ENCODE measurements at places on chromosomes 2 and 18.

DNA sequence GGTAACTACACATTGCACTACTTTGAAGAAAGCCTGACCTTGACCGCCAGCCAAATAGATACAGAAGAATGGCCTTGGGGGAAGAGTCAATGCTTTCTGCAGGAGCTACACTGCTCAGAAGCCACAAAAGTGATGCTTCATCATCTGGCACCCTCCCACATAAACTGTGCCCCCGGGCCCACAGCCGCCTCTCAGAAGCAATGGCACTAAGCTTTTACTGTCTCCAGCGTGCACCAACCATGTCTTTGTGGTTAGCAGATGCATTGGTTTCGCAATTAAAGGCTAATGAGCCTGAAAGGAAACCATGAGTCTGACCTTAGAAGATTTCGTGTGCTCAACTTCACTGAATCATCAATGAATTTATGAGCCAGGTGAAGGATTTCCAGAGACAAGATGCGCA lies 209.4 kb upstream of the TRIB2 start:
- no peak for DNase-seq

DNA sequence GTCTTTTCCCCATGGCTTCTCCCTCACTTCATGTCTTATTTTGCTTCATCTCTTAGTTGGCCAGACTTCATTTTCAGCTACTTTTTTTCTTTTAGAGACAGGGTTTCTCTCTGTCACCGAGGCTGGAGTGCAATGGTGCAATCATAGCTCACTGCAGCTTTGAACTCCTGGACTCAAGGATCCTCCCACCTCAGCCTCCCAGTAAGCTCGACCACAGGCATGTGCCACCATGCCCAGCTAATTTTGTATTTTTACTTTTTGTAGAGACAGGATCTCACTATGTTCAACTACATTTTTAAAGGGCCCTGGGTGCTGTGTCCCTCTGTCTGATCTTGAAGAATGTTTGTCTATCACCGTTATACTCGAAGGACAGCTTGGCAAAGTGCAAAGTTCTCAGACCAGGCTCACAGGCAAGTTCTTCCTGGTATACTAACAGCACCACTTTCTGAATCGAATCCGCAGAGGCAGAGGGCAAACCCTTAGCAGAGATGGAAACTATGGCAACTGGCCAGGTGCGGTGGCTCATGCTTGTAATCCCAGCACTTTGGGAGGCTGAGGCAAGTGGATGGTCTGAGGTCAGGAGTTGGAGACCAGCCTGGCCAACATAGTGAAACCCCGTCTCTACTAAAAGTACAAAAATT lies 60.9 kb downstream of the SOWAHC start:
- no peak for DNase-seq

GRCh38 chr2:135563793-135564192 lies 32.5 kb downstream of the R3HDM1 start:
- DNase-seq: no peak

- no peak for DNase-seq
Measured at GRCh38 chr2:128179461-128179755, 88.4 kb downstream of the UGGT1 start.

DNA sequence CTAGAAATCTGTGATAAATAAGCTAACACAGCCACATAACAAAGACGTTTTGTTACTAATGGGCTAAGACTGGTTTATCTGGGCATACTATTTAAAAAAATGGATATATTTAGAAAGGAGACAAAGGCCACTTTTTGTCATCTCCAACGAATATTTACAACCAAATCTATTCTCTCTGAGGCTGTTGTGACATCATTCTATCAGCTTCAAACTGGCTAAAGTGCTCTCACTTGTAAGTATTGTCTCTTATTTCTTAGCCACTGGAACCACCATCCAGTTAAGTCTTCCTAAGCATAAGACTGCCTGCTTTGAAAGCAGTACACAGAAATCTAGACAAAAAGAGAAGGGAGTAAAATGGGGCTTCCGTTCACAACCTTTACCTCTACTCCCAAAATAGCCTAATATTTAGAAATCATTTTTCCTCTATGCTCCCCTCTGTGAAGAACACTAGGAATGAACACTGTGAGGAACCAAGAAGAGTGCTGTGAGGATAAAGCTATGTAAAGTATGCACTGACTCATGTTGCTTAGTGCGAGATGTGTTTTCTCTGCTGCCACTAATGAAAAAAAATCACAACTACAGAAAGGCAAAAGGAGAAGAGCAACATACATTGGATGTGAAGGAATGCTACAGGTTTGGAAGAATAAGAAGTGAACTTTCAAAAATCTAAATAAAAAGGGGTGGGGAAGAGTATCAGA lies 264.1 kb downstream of the EXOC6B start:
- DNase-seq: no peak

- no peak for DNase-seq
Measured at GRCh38 chr2:138787053-138787666, 7.0 kb upstream of the NXPH2 start.

GRCh38 chr18:13481331-13481730 lies 245.0 kb downstream of the FAM210A start:
- no peak for DNase-seq

DNA sequence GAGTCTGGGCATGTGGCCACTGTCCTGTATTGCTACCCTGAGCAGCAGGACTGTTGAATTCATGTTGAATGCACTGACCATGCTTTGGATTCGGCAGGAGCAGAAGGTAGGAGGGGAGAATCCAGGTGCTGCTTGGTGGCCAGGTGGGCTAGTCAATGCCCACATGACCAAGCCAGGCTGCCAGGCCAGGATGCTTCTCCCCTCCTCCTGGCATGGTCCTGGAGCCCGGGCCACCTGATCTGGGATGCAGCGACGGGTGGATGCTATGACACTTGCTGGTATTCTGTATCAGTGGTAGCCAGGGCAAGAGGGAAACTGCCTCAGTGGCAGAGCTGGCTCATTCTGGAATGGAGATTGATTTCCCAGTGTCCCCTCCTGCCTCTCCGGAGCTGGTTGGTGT lies 14.8 kb upstream of the SIX2 start:
- DNase-seq: no peak

- DNase-seq: no peak
Measured at GRCh38 chr18:37783771-37784170, 218.2 kb upstream of the CELF4 start.

GRCh38 chr2:27729198-27729597 lies 42.3 kb upstream of the MRPL33 start:
- no peak for DNase-seq

GRCh38 chr2:64145119-64145518 lies 899 bp upstream of the PELI1 start:
- no peak for DNase-seq

- DNase-seq: no peak
Measured at GRCh38 chr18:79898952-79899608, 52.4 kb downstream of the SLC66A2 start.

DNA sequence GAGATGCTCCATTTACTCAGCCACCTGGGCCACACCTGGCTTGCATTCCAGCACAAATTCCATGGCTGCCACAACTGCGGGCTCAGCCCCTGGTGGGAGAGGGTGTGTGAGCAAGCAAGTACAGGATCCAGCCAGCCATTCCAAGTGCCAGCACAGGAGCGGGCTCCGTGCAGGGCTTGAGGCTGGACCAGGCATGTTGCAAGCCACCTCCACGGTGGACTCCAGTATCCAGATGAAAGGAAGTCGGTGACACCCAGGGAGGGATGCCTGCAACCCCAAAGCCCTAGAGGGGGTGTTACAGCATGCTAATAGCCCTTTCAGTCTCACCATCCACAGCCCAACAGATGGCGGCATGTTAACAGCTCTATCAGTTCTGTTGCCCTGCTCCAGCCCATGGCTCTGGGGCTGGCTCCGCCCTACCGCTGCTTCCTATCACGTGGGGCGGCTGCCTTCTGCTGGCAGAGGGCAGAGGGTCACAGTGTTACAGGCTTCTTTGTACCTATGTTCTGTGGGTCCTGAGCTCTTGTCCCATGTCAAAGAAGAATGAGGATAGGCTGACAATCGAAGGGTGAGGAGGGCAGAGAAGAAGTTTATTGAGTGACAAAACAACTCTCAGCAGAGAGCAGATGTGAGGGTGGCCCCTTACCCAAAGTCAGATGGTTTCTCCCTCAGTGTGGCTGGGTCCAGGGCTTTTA lies 11.7 kb upstream of the GORASP2 start:
- DNase-seq: no peak

- DNase-seq: no peak
Measured at GRCh38 chr2:214367171-214367570, 43.7 kb upstream of the VWC2L start.

DNA sequence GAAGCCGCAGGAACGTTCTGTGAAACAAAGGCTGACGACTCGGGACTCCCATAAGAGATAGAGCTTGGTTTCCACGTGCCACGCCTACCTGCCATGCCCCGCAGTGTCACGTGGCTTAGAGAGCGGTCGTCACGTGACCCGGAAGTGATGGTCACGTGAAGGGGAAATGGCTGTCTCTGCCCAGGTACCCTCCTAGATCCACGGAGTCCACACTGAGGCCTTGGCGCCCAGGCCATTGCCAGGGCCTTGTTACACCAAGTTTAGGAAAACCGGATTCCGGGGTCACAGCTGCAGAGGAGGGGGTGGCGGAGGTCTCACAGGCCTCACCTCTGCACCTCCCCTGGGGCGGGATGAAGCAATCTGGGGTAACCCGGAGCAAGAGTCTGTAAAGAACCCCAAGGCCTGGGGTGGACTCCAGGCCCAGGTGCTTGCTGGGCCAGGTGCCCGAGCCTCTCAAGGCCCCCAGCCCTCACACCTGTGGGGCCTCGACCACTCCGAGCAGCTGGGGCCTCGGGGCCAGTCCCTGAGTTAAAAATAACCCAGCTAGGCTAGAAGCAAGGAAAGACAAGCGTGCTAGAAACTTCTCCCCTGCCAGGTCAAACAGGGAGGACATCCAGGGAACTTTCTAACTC lies 113.5 kb upstream of the ZNF236 start:
- no peak for DNase-seq

- no peak for DNase-seq
Measured at GRCh38 chr2:182763311-182763912, 47.4 kb downstream of the DNAJC10 start.

GRCh38 chr18:7846335-7846734 lies 279.2 kb downstream of the PTPRM start:
- DNase-seq: no peak

DNA sequence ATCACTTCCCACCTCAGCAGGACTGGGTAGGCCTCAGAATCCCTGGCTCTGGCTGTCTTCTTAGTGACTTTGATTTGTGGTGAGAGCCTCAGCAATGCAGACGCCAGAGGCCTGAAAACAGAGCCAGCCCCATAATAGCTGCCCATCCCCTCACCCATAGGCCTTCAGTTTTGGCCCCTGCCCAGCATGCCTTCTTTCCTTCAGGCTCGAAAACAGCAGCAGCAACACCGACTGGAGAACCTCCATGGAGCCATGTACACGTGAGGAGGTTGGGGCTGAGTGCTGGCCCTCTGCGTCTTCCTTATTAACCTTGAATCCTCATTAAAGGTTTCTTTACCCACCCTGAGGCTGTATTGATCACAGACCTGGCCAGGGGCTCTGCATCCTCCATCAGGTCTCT lies 1.7 kb downstream of the RNF181 start:
- DNase-seq: no peak

- DNase-seq: no peak
Measured at GRCh38 chr2:113324684-113325160, 46.0 kb upstream of the PAX8 start.

GRCh38 chr18:34730774-34731173 lies 20.7 kb downstream of the DTNA start:
- DNase-seq: no peak

- DNase-seq: no peak
Measured at GRCh38 chr18:48195787-48196186, 213.4 kb downstream of the ZBTB7C start.

DNA sequence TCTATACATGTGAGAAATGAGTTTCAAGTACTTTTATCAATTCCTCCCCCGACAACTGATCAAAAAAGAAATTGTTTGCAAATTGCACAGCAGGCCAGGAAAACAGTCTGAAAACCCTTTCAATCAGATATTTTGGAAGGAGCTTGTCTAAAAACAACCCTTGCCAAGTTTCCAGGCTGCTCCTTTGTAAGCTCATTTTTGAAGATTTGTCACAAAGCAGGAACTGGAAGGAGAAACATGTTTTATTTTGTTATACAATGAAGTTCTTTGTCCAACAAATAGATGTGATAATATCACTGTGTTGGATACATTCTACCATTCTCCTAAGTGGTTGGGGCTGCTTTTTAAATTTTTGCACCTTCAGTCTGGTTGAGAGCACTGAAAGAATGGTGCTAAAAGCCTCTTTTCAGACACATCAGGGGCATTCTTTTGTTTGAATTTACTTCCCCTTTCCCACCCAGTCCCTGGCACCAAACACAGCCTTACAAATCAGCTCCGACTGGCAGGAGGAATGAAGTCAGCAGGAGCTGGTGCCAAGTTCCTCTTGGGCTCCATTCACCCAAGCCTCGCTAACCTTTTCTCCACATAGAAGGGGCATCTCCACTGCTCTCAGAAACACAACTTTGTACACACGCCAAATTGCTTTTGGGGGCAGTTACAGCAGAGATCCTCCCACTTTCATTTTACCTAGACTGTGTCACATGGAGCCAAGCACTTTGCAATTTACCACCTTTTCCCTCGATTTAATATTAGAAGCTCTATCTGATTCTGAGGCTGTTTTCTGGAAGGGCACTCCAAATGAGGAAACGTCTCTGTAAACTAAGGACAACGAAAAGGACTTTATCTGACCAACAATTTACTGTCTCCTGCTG lies 88.0 kb downstream of the C1D start:
- no peak for DNase-seq

GRCh38 chr2:20704886-20705285 lies 37.9 kb downstream of the GDF7 start:
- DNase-seq: no peak

- DNase-seq: no peak
Measured at GRCh38 chr2:72931280-72931910, 14.1 kb downstream of the EMX1 start.

- DNase-seq: no peak
Measured at GRCh38 chr18:5104246-5104645, 92.8 kb downstream of the AKAIN1 start.

GRCh38 chr2:38959466-38959865 lies 69.8 kb downstream of the ARHGEF33 start:
- DNase-seq: no peak

DNA sequence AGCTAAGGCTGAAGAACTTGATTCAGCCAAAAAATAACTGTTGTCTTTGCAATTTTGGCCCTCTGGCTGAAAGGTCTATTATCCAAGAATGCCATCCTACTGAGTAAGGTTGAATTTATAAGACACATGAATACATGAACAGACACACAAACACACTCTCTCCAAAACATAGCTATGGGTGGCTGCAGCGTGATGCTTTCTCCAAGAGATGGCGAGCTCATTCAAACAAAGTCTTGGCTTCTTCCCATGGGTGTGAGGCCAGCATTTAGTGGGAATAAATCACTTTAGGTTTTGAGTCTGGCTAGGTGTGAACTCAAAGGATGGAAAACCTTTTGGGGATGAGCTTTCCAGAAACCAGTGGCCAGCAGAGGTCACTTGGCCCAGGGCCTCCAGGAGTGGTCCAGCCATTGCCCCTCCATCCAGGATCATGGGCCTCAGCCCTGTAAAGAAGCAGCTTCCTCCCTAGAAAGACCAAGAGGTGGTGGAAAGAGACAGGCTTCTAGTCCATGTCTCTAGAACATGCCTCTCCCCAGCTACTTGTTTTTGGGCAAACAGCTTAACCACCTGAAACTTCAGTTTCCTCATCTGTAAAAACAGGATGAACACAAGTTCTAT lies 11.0 kb upstream of the OSR1 start:
- DNase-seq: no peak
